HCEC 1CT (cell line): ENCODE measurements at places on chromosomes 13 and 19.

GRCh38 chr13:100139817-100140216 lies 50.9 kb downstream of the PCCA start:
- DNase-seq = no peak

- DNase-seq = no peak
Measured at GRCh38 chr19:30344446-30345425, 27.4 kb upstream of the ZNF536 start.

- DNase-seq = peak; percentile 18
Measured at GRCh38 chr19:39568604-39569003, 28.6 kb upstream of the EID2 start.

- DNase-seq = no peak
Measured at GRCh38 chr19:47480658-47481057, 3.4 kb downstream of the KPTN start.

GRCh38 chr13:76019421-76020044 lies 383.4 kb downstream of the LMO7 start:
- DNase-seq = no peak

GRCh38 chr19:38657633-38658222 lies 10.3 kb downstream of the ACTN4 start:
- peak; percentile 99 for DNase-seq

DNA sequence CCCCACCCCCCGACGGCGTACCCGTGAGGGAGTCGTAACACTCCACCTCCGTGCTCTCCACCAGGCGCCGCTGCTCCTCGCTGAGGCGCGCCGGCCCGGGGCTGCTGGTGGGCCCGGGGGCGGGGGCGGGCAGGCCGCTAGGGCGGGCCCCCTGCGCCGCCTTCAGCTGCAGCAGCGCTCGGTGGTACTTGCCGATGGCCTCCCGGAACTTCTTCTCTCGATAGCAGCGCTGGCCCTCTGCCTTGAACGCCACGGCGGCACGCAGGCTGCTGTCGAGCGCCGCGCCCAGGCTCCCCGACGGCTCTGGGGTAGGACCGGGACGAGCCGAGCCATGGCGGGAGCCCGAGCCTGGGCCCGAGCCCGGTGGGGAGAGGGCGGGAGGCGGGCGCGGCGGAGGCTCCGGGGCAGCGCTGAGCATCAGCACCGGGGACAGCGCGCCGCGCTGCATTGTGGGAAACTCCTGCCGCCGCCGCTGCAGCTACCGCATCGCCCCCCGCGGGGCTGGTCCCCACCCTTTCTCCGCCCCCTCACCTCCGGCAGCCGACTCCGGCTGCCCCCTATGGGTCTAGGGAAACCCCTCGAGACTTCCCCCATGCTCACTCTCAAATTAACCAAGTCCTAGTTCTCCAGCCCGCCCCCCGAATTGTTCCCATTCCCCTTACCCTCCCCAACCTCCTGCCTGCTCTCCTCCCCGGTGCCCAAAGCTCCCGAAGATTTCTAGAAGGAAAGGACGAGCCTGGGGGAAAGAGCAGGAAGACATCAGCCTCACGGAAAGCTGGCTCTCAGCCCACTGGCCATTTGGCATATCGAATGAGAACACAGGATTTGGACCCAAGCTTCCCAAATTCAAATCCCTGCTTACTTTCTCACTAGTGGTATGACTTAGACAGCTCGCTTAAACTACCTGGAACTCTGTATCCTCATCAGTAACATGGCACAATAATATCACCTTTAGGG lies at the start of gene TTC9B:
TSS of gene TTC9B (minus strand) at position 451 of the 957 bp plus-strand sequence. CDS start at position 448, 3 bp downstream.
- DNase-seq = no peak

DNA sequence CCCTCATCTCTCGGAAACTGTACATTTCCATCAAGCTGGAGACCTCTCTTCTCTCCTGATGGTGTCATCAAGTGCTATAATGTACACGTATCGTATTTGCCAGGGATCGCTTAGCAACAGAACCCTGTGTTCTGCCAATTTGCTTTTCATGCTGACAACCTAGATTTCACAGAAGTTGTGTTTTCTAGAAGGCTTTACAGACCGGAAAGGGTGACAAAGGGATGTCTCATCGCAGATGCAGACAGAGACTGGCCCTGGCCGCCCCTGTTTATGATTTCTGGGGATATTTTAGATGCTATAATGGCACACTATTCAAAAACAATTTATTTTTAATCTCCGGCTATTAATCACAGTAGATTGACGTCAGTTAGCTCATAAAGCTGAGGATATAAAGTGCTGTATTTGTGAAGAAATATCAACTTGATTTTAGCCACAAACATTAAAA lies 291.4 kb downstream of the IRS2 start:
- peak; percentile 81 for DNase-seq

GRCh38 chr13:51794964-51795363 lies 9.0 kb downstream of the DHRS12 start:
- DNase-seq = no peak

DNA sequence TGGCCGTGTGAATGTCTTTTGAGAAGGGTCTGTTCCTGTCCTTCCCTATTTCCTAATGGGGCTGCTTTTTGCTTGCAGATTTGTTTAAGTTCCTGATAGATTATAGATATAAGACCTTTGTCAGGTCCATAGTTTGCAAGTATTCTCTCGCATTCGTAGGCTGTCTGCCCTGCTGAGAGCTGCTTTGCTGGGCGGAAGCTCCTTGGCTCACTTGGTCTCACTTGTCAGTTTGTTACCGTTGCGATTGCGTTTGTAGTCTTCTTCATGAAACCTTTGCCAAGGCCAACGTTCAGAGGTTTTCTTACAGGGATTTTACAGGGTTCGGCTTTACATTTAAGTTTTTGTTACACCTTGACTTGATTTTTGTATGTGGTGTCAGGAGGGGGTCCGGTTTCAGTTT lies 44.0 kb upstream of the TFDP1 start:
- no peak for DNase-seq

- DNase-seq = no peak
Measured at GRCh38 chr13:32390484-32390883, 37.4 kb downstream of the N4BP2L1 start.

GRCh38 chr19:16676101-16676798 lies 15.3 kb downstream of the TMEM38A start:
- no peak for DNase-seq

GRCh38 chr13:74026753-74027152 lies 107.5 kb downstream of the KLF12 start:
- DNase-seq = no peak

GRCh38 chr19:14004619-14005348 lies 1.3 kb downstream of the RFX1 start:
- no peak for DNase-seq

GRCh38 chr13:42548731-42549551 lies 25.0 kb upstream of the TNFSF11 start:
- no peak for DNase-seq

DNA sequence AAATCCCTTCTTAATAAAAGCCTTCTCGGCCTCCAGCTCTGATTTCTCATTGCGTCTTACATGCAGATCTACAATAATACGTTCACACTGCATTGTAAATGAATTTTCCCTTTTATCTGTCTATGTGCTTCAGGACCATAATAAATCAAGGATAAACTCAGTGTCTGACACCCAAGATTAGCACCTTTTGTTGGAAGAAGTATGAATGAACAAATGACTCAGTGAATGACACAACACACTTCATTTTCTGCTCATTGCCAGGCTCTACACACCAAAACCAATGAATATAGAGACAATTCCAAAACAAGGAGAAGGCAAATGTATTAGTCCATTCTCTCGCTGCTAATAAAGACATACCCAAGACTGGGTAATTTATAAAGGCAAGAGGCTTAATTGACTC lies 1224.4 kb downstream of the EFNB2 start:
- no peak for DNase-seq

GRCh38 chr13:52356327-52356726 lies 49.6 kb downstream of the THSD1 start:
- peak; percentile 46 for DNase-seq

DNA sequence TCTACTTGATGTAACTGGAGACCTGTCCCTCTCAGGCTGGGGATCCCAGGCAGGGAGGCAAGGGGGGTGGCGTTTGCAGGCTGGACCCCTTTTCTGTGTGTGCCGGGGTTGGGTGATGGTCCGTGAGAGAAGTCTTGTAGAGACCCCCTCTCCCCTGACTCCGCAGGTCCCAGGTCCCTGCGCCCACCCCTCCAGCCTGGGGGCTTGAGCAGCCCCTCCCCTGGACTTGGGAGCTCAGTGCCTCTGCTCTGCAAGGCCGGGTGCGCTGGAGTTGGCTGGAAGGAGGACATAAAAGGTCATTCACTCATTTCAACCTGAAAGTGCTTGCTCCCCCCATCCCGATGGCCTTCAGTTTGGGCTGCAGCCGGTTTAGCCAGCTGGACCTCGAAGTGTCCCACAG lies 89.5 kb downstream of the SLC7A1 start:
- DNase-seq = no peak

DNA sequence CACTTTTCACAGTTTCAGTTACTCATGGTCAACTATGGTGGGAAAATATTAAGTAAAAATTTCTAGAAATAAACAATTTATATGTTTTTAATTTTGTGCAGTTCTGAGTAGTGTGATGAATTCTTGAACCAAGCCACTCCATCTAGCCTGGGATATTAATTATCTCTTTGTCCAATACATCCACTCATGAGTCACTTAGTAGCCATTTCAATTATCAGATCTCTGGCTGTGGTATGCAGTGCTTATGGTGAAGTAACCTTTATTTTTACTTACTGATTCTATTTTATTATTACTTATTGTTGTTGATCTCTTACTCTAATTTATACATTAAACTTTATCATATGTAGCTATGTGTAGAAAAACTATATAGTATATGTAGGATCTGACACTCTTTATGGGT lies 128.9 kb upstream of the KLHL1 start:
- DNase-seq = no peak

- DNase-seq = no peak
Measured at GRCh38 chr13:101594936-101595335, 142.5 kb downstream of the ITGBL1 start.

DNA sequence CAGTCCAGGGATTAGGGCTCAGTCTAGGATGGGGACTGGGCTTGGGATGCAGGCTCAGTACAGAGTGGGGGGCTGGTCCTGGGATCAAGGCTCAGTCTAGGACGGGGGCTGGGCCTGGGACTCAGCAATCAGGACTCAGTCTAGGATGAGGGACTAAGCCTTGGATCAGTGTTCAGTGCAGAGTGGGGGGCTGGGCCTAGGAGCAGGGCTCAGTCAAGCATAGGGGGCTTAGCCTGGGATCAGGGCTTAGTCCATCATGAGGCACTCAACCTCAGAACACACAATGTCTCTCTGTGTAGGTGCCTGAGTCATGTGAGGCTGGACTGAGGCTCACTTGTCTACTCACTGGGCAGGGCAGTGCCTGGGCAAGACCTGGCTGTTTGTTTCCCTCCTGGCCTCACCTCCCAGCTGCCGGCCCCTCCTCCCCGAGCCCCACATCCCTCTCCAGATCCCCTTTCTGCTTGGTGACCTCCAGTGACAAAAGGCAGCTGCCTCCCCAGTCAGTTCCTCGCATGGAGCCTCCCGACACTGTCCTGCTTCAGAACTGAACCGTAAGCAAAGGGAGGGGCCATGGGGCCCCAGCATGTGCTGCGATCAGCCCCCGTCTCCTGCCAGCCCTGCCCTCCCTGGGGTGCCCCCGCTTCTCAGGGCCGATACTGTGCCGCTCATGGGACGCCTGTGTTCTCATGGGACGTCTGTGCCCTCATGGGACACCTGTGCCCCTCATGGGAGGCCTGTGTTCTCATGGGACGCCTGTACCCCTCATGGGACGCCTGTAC lies 6.5 kb upstream of the S1PR4 start:
- DNase-seq = no peak

DNA sequence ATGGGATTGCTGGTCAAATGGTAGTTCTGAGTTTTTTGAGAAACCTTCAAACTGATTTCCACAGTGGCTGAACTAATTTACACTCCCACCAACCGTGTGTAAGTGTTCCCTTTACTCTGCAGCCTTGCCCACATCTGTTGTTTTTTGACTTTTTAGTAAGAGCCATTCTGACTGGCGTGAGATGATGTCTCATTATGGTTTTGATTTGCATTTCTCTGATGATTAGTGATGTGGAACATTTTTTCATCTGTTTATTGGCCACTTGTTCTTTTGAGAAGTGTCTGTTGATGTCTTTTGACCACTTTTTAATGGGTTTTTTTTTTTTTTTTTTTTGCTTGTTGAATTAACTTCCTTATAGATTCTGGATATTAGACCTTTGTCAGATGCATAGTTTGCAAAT lies 4.3 kb downstream of the CAB39L start:
- DNase-seq = no peak

GRCh38 chr13:39410096-39410901 lies 192.7 kb downstream of the LHFPL6 start:
- peak; percentile 25 for DNase-seq

DNA sequence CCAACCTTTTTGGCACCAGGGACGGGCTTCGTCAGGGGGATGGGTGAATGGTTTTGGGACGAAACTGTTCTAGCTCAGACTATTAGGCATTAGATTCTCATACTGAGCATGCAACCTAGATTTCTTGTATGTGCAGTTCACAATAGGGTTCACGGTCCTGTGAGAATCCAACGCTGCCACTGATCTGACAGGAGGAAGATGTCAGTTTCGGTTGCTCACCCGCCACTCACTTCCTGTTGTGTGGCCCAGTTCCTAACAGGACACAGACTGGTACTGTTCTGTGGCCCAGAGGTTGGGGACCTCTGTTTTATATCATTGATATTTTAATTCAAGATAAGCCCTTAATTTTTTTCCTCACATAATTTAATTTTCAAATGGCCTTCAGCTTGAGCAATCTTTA lies 26.7 kb upstream of the TDRD3 start:
- DNase-seq = no peak
